Suppressor macrophage (primary cell): ENCODE measurements at places on chromosomes 1 and 21.

- no peak for DNase-seq
These were observed 39.2 kb upstream of the THEM4 start for GRCh38 chr1:151948506-151948905.

DNA sequence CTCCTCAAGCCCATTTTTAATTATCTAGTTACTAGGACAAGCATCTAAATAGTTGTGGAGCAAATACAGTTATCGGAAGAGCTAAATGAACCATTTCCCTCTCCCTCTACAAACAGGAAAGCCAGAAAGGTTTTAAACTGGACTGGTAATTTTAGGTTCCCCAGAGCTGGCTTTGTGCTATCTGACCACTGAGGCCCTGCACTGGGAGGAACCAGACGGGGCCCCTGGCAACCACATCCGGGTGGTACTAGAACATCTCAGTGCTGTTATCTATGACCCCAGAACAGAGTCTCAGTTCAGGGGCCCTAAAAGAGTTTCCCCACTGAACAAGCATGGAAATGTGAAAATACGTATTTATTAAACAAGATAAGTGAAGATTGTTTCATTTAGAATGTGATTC, 7.7 kb upstream of the RSPH1 start:
- no peak for DNase-seq

GRCh38 chr1:237171454-237172117, 129.6 kb downstream of the RYR2 start:
- no peak for DNase-seq

- no peak for DNase-seq
These were observed 68.0 kb downstream of the LRRN2 start for GRCh38 chr1:204617256-204618147.

GRCh38 chr1:225366552-225366951, 61.3 kb downstream of the LBR start:
- DNase-seq: no peak

- peak; percentile 69 for DNase-seq
These were observed 643.0 kb downstream of the KIF26B start for GRCh38 chr1:245797592-245798348.

- DNase-seq: no peak
These were observed 48.6 kb downstream of the WNT2B start for GRCh38 chr1:112557385-112557784.

DNA sequence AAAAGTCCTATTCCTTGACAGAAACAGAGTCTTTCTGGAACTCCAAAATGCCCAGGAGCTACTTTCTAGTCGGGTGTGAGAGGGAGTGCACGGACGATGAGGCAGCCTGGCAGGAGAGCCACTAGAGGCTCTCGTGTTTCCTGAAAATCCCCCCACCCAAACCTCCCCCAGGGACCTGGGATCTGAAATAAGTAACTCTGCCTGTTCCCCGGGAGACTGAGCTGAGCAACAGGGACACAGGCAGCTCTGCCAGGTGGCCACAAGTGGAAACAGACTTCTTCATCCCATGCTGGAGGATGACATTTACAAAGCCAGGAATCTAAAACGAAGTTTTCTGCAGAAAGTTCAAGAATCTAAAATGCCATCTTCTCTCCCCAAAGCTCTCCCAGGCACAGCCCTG, 77.1 kb downstream of the ITPKB start:
- peak; percentile 22 for DNase-seq

DNA sequence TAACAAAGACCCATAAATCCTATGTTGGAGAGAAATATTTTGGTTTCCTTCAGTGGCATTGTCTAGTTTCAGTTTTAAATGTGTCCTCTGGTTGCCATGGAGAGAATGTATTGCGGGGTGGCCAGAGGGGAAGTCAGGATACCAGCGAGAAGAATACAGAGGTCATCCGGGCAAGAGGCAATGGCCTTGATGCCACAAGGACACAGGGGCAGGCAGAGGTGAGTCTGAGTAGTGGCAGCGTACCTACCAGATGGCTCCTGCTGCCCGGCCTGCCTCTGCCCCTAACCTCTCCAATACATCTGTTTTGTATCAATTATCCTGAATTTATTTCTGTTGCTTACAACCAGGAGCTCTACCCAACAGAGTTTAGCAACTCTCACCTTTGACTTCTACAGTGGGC, 14.9 kb downstream of the KLHDC7A start:
- no peak for DNase-seq

DNA sequence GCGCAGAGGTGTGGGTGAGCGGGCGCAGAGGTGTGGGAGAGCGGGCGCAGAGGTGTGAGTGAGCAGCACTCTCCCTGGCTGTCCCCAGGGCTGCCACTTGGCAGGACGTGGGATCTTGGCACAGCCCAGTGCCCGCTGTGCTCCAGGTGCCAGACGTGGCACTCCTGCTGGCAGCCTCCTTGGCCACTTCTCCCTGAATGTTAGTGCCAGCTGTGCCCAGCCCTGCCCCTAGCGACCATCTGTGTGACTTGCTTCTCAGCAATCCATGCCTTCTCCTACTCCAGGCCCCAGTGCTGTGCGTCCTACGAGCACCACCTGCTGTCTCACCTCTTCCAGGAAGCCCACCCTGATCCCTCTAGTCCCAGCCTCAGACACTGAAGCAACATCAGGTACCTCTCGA, 30.5 kb downstream of the KRTAP10-1 start:
- DNase-seq: no peak

DNA sequence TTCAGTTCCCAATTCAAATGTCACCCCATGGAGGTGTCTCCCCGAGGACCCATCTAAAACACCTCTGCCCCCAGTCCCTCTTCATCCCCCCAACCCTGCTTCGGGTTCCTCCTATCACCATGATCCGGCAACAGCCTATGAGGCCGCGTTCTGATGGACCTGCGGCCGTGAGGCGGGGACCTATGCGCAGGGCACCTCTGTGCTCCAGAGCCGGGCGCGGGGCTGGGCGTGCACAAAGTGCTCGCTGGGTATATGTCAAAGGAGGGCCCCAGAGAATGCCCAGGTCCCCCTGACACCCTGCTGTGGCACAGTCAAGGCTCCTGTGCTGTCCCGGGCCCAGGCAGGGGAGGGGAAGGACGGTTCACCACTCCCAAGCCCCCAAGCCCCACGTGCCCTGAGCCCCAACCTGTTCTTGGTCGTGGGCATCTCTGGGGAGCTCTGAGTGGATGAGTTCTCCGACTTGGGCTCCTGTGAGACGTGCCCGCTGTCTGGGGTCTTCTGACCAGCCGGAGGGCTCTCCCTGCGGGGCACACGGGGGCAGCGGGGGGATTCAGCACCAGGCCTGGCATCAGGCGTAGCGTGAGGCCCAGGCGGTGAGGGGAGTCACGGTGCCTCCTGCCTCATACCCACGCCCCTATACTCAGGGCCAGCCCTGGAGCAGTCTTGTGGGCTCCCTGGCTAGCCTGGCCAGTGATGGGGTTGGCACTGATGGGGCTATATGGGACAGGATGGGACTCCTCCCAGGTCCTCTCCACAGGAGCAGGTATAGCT, 67.7 kb downstream of the RAP1GAP start:
- no peak for DNase-seq

DNA sequence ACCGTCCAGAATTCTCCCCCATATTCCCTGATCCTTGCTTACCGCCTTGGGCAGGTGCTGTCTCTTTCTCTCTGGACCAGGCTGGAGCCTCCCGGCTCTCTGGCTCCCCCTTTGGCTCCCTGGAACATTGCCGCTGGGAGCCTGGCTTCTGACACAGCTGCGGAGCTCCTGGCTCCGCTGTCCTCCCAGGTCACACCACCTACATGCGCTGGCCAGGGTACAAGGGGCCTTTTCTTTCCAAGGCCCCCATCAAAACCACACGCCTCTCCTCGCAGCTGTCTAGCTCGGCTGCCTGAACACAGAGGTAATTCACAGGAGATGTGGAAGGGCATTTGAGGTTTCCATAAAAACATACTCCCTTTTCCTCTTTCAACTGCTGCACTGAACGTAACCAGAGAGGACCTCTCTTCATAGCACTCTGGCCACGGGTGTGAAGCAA, 7.5 kb upstream of the ZNF648 start:
- peak; percentile 9 for DNase-seq

DNA sequence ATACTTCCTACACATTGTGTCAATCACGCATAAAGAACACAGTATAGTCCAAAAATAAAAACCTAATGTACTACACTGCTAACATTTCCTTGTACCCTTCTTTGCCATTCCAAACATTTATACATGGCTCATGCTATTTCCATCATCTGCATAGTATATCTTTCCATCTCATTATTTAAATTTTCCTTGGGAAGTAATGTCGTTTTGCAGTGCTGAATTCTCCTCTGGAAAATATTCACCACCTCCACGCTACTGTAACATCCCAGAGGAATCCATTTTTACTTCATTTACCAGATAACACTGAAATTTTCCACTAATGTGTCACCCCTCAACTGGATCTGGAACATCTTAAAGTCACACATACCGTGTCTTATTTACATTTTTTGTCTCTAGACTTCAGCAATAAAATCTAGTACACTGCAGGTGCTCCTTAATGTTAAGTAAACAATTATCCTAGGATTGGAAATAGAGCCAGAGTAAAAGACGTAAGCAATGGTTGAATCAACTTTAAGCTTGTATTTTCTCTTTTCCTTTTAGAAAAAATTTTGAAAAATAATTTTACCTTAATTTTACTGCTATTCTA, 881.0 kb downstream of the AMY1C start:
- DNase-seq: no peak

GRCh38 chr1:117985239-117985638, 55.7 kb downstream of the WDR3 start:
- DNase-seq: no peak

GRCh38 chr1:17188889-17189631, 15.9 kb upstream of the PADI1 start:
- no peak for DNase-seq

- DNase-seq: no peak
These were observed 529.3 kb downstream of the MATN1 start for GRCh38 chr1:30194046-30194619.

DNA sequence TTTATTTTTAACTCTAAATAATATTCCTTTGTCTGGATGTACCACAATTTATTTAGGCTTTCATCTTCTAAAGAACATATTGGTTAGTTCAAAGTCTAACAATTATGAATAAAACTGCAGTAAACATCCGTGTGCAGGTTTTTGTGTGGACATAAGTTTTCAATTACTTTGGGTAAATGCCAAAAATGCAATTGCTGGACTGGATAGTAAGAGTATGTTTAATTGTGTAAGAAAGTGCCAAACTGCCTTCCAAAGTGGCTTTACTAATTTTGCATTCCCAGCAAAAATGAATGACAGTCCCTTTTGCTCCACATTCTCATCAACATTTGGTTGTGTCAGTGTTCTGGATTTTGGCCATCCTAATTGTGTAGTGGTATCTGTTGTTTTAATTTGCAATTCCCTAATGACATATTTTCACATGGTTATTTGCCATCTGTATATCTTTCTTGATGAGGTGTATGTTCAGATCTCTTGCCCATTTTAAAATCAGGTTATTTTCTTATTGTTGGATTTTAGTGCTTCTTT, 113.8 kb downstream of the DPYD start:
- no peak for DNase-seq

- DNase-seq: peak; percentile 77
These were observed 1.0 kb upstream of the OR10J4 start for GRCh38 chr1:159430985-159431384.

DNA sequence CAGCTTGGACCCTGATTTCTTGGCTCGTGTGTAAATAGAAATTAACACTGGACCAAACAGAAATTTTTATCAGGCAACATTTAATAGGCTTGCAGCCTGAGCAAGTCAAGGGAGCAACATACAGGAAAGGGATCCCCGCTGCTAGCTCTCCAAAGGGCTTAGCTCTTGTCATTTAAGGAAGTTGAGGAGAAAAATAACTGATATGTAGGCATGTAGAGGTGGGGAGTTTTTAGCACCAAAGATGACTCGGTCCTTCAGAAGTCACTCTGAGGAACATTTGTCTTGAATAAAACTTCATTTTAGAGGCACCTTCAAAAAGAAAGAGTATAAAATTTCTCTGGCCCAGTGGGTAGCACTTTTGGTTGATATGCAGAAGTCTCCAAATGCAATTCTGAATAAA, 27.1 kb downstream of the GBP2 start:
- peak; percentile 13 for DNase-seq

DNA sequence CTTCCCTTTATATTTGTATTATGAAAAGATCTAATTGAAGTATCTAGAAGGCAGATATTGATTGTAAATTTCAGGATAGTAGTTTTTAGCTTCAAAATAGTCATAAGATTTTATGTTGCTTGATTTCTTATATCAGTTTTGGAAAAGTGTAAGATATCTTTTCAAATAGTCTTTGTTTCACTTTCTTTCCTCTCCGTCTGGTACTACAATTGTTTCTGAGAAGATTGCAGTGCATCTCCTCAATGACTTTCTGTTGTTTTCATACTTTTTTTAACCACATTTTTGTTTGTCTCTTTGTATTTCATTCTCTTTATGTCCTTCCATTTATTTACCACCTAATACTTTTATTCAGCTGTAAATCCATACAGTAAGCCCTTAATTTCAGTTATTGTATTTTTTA, 964.6 kb upstream of the B3GALT2 start:
- DNase-seq: no peak

DNA sequence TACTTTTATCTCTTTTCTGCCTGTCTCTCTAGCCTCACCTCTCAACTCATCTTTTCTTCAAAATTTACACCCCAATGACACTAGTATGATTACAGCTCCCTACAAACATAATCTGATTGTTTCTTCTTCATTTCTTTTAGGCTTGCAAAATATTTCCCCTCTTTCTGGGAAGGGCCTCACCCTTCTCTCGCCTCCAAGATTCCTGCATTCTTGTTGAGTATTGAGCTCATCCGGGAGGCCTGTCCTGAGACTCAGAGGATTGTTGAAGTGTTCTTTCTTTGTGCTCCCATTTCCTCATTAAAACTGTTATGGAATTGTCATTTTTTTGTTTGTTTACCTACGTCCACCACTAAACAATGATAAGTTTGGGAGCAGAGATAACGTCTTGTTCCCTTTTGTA, 99.1 kb upstream of the CHRM3 start:
- no peak for DNase-seq

- no peak for DNase-seq
These were observed 724 bp upstream of the CALML6 start for GRCh38 chr1:1914101-1914970.

- no peak for DNase-seq
These were observed 142.9 kb downstream of the APP start for GRCh38 chr21:26027696-26028095.

GRCh38 chr1:48114596-48115382, 107.7 kb upstream of the SLC5A9 start:
- peak; percentile 18 for DNase-seq

GRCh38 chr1:41690331-41690730, 205.8 kb upstream of the EDN2 start:
- no peak for DNase-seq

- DNase-seq: no peak
These were observed 27.5 kb downstream of the PRMT2 start for GRCh38 chr21:46662765-46663500.

GRCh38 chr1:68377098-68377497, 72.7 kb downstream of the RPE65 start:
- no peak for DNase-seq
